Endothelial cell (in vitro differentiated cells): ENCODE measurements at places on chromosomes 2 and 18. TPM values are rescaled to one million over a fixed set of nuclear protein-coding genes. Genes with fewer than 3 reads are reported as not detected.

Gene AQP4
- 0.05 TPM for total RNA-seq

Gene MAPK4
- total RNA-seq: 0.21 TPM

Gene HOXD4
- total RNA-seq: 3.5 TPM

GRCh38 chr2:242029422-242030225 is 160.1 kb downstream of the RTP5 start:
- DNase-seq: no peak
- peaks cover 6% of the 10 kb centered on the region for H3K27me3 ChIP-seq
- H3K27ac ChIP-seq: no peak overlapping the region

DNA sequence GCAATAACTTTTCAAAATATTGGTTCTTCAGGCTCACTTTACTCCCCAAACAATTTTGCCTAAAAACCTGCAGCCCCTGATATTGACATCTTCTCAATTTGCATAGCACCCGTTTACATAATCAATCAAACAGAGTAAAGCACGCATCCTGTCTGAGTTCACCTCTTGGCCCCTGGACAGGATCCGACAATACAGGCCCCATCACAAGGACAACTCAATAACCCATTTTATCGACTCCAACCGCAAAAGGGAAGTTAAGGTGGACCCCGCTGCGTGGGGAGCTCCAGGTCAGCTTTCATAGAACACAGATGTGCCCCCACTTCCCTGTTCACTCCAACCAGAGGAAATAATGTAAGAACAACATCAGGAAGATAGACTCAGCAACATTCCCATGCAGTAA is 44.7 kb downstream of the TTC32 start:
- no peaks in the 10 kb centered on the region for H3K27me3 ChIP-seq
- no peaks in the 10 kb centered on the region for H3K36me3 ChIP-seq
- peaks cover 9% of the 10 kb centered on the region for H3K4me1 ChIP-seq
- H3K27ac ChIP-seq: no peak overlapping the region
- H3K4me3 ChIP-seq: no peak overlapping the region
- no peak for DNase-seq

- no peak for DNase-seq
- peaks cover 3% of the 10 kb centered on the region for H3K36me3 ChIP-seq
- H3K4me1 ChIP-seq: no peaks in the 10 kb centered on the region
- H3K27ac ChIP-seq: no peak overlapping the region
Measured at GRCh38 chr18:2948038-2948437, 64.9 kb downstream of the LPIN2 start.

DNA sequence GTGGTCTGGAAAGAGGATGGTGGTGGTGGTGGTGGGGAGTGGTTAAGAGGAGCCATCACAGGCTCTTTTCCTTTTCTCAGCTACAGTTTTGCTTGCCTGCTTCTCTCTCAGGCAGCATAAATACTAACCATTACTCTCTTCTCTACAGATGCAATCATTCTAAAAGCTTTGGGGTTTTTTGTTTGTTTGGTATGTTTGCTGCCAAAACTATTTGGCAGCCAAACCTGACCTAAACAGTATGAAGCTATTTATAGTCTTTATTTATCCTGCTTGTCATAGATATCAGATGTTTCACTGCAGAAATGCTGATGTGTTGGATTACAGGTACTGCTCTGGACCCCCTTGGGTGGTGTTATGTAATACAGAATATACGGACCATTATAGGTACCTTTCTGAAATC is 15.3 kb downstream of the SIX3 start:
- peaks cover 37% of the 10 kb centered on the region for H3K27me3 ChIP-seq
- H3K27ac ChIP-seq: no peak overlapping the region
- no peak for DNase-seq

DNA sequence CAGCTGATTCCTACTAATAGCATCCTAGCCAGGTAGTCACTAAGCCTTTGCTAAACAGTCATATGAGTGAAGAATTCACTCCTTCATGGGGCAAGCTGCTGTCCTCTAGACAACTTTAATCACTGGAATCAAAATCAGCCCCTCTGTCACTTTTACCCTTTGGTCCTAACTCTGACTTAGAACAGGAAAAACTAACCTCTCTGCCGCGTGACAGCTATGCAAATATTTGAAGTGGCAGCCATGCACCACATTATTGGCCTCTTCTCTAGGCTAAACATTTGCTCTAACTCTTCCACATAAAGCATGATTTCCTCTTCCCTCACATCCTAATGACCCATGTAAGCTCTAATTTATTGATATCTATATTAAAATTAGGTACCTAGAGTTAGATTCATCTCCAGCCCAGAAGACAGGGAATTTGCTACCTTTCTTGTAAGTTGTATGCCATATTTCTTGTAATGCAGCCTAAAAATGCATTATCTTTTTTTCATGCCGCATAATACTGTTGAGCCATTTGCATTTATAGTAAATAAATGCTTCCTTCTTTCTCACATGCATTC is 12.8 kb upstream of the ONECUT2 start:
- H3K4me1 ChIP-seq: no peaks in the 10 kb centered on the region
- no peaks in the 10 kb centered on the region for H3K36me3 ChIP-seq
- DNase-seq: no peak
- H3K4me3 ChIP-seq: no peak overlapping the region

DNA sequence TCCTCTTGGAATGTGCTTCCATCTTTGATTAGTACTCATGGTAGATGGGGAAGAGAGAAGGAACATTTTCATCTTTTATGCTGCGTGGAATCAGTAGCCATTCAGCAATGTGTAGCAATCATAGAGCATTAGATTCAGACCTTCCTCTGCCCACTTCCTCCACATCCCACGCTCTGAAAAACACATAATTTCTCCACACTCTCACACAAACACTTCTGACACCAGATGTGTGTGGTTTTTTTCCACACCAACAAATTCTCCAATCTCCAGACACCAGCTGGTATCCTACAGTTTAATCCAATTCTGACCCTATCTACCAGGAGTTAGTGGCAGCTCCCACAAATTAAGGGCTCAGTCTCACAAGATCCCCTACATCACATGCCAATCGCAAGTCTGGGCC is 103.3 kb downstream of the AOX1 start:
- H3K36me3 ChIP-seq: peaks cover 5% of the 10 kb centered on the region
- no peaks in the 10 kb centered on the region for H3K4me1 ChIP-seq

GRCh38 chr18:33644494-33644893 is 66.5 kb downstream of the ASXL3 start:
- no peaks in the 10 kb centered on the region for H3K27me3 ChIP-seq
- H3K4me1 ChIP-seq: no peaks in the 10 kb centered on the region
- H3K36me3 ChIP-seq: no peaks in the 10 kb centered on the region
- H3K4me3 ChIP-seq: no peak overlapping the region

DNA sequence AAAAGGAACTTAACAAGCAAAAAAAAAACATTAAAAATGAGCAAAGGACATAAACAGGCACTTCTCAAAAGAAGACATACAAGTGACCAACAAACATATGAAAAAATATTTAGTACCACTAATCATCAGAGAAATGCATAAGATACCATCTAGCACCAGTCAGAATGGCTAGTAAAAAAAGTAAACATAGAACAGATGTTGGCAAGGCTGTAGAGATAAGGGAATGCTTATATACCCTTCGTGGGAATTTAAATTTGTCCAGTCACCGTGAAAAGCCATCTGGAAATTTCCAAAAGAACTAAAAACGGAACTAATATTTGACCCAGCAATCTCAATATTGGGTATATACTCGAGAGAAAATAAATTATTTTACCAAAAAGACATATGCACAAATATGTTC is 1751.3 kb upstream of the LRRTM1 start:
- DNase-seq: no peak
- H3K4me3 ChIP-seq: no peak overlapping the region
- no peak overlapping the region for H3K27ac ChIP-seq
- H3K4me1 ChIP-seq: no peaks in the 10 kb centered on the region
- H3K27me3 ChIP-seq: peaks cover 1% of the 10 kb centered on the region

GRCh38 chr2:237043866-237044265 is 41.8 kb upstream of the COPS8 start:
- no peak for DNase-seq
- no peaks in the 10 kb centered on the region for H3K36me3 ChIP-seq
- no peaks in the 10 kb centered on the region for H3K27me3 ChIP-seq
- peaks cover 13% of the 10 kb centered on the region for H3K4me1 ChIP-seq
- no peak overlapping the region for H3K27ac ChIP-seq
- no peak overlapping the region for H3K4me3 ChIP-seq

- no peaks in the 10 kb centered on the region for H3K4me1 ChIP-seq
- no peak for DNase-seq
- H3K4me3 ChIP-seq: no peak overlapping the region
- H3K27ac ChIP-seq: no peak overlapping the region
Measured at GRCh38 chr2:155424518-155424917, 726.0 kb downstream of the KCNJ3 start.

DNA sequence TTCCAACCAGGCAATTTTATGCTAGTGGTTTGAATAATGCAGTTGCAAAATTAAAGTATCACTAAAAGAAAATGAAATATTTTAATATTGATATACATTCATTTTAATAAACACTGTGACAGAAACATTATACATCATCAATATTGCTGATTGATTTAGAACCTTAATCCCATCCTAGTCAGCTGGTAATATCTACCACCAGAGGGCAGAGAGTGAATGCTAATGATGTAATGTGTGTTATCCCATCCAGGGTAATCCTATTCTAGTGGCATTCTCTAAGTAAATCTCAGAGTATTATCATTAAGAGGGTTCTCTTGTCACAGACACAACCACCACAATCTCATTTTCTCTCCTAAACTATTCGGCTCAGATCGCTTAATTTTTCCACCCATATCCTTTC is 477.4 kb downstream of the CPS1 start:
- H3K27me3 ChIP-seq: no peaks in the 10 kb centered on the region
- H3K4me1 ChIP-seq: no peaks in the 10 kb centered on the region
- no peak overlapping the region for H3K4me3 ChIP-seq

- peaks cover 9% of the 10 kb centered on the region for H3K4me1 ChIP-seq
- H3K27me3 ChIP-seq: peaks cover 1% of the 10 kb centered on the region
- no peaks in the 10 kb centered on the region for H3K36me3 ChIP-seq
- peak; percentile 7 for DNase-seq
- no peak overlapping the region for H3K4me3 ChIP-seq
Measured at GRCh38 chr2:172783165-172783898, 47.7 kb downstream of the RAPGEF4 start.

DNA sequence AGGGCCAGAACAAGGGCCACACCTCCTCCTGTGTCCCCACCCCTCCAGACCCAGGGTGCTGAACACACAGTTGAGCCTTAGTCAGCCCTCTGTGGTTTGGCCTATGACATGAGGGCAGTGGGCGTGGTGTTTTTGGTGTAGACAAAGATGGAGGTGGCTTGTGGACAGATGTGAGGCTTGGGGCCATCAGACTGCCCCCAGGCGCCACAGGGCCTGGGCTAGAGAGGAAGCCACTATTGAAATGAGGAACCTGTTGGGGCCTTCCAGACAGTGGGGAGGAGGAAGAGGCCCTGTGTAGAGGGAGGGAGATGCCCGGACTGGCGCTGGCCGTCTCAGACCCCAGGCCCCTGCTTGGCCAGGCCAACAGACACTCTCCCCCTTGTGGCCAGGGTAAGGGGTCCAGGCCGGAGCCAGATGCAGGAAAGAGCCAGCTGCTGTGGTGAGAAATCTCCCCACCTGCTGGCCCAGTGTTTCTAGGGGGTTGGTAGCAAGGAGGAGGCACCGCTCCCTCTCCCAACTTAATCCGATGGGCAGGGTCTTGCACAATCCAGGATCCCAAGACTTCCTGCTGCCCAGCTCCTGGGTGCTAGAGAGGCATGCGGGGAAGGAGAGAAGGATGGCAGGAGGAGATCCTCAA is 53.8 kb downstream of the SMAD7 start:
- no peak overlapping the region for H3K27ac ChIP-seq
- H3K4me3 ChIP-seq: no peak overlapping the region
- no peaks in the 10 kb centered on the region for H3K36me3 ChIP-seq
- peaks cover 3% of the 10 kb centered on the region for H3K27me3 ChIP-seq
- peaks cover 4% of the 10 kb centered on the region for H3K4me1 ChIP-seq
- peak; percentile 45 for DNase-seq

DNA sequence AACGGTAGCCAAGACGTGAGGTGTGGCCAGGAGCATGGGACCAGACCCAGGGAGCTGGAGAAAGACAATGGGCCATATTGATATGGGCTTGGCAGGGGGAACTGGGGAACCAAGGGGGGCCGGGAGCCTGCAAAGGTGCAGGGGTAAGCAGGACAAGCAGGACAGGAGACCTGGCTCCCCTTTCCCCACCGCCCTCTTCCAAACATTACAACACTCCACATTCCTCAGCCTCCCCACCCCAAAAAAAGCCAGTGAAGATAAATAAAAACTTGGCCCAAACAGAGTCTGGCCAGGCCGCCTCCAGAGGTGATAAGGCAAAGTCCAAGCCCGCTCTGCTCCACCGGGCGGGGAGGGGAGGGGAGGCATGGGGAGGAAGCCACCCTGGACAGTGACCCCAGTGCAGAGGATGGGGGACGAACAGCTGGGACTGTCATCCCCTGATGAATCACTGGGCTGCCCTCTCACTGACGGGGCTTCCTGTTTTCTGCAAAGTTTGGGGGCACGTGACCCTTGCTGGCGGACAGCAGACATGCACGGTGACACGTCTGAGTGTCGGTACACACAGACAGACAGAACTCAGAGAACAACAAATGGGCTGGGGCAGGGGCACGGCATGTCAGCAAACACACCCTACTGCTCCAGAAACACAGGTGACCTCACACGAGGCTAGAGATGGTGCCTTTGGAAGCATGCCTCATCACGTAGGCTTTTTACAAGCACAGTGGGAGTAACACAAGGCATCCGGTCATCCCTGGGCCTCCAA is 100.2 kb downstream of the TNS1 start:
- no peak for DNase-seq
- no peak overlapping the region for H3K4me3 ChIP-seq
- H3K36me3 ChIP-seq: no peaks in the 10 kb centered on the region
- H3K27ac ChIP-seq: no peak overlapping the region

DNA sequence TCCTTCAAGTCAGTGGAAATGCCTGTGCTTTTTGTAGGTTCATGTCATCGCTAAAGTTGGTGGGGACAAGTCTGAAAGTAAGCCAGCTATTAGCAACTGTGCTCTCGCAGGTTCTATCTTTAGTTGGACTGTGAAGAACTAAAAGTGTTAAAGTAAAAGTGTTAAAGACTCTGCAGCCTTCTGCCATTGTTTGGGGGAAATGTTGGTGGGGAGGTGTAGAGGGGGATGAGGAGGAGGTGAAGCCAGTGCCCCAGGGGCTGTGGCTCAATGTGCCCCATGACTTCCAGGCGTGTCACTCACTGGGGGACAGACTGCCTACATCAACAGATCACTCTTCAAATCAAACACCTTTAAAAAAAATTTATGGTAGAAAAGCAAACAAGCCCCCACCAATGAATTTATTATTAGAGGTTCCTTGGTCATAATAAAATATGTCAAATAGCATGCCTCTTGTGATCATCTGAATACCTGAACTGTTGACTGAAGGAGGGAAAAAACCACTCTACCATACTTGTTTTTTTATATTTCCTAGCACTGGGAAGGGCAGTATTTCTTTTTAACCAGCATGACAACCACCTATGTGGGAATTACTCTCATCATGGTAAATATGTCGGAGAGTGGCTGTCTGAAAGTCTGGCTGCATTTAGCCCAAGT is 19.3 kb downstream of the TGFA start:
- no peaks in the 10 kb centered on the region for H3K4me1 ChIP-seq
- no peak overlapping the region for H3K27ac ChIP-seq
- no peak for DNase-seq
- H3K36me3 ChIP-seq: no peaks in the 10 kb centered on the region
- H3K27me3 ChIP-seq: no peaks in the 10 kb centered on the region
